ENCODE measurements at places on chromosomes 7 and 10. TPM values are rescaled to one million over a fixed set of nuclear protein-coding genes. Genes with fewer than 3 reads are reported as not detected.

TLX1 gene
- polyA plus RNA-seq = not detected

BAG3 gene
- polyA plus RNA-seq = 1.0 TPM

ACTA2 gene
- 6.8 TPM for polyA plus RNA-seq

PIK3CG gene
- 17.9 TPM for polyA plus RNA-seq

APBB1IP gene
- polyA plus RNA-seq = 45.4 TPM
